Activated naive CD4-positive, alpha-beta T cell treated with anti-CD3 and anti-CD28 coated beads for 36 hours (primary cell): ENCODE measurements at places on chromosomes 4 and X. TPM values are rescaled to one million over a fixed set of nuclear protein-coding genes. Genes with fewer than 3 reads are reported as not detected.

CHRDL1 gene
- not detected for total RNA-seq

RNF128 gene
- total RNA-seq, result not detected

TCEAL4 gene
- 14.2 TPM for total RNA-seq

CT47A7 gene
- not detected for total RNA-seq

SLC30A9 gene
- total RNA-seq, result 36.2 TPM

KLF3 gene
- 15.2 TPM for total RNA-seq

MAGEB2 gene
- not detected for total RNA-seq

DNA sequence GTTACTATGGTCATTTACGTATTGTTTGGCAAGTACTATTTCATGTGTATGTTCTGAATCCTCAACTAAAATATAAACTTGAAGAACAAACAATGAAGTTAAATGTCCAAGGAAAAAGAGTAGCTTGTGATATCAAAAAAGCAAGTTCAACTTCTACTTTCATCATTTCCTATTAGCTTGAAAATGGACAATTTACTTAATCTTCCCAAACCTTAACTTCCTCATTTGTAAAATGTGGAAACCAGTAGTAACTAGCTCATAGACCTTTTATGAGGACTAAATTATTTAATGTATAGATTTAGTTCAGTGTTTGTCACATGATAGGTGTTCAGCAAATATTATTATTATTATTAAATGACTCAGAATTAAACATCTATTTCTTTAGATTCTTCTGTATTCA lies 276.8 kb upstream of the TET2 start:
- no peaks in the 10 kb centered on the region for H3K4me1 ChIP-seq
- H3K36me3 ChIP-seq, result no peaks in the 10 kb centered on the region
- H3K27ac ChIP-seq, result no peak overlapping the region
- no peak for DNase-seq

- H3K4me1 ChIP-seq, result no peaks in the 10 kb centered on the region
- no peak overlapping the region for H3K27ac ChIP-seq
These were observed 199.8 kb upstream of the FRG1 start for GRCh38 chr4:189740873-189741272.

DNA sequence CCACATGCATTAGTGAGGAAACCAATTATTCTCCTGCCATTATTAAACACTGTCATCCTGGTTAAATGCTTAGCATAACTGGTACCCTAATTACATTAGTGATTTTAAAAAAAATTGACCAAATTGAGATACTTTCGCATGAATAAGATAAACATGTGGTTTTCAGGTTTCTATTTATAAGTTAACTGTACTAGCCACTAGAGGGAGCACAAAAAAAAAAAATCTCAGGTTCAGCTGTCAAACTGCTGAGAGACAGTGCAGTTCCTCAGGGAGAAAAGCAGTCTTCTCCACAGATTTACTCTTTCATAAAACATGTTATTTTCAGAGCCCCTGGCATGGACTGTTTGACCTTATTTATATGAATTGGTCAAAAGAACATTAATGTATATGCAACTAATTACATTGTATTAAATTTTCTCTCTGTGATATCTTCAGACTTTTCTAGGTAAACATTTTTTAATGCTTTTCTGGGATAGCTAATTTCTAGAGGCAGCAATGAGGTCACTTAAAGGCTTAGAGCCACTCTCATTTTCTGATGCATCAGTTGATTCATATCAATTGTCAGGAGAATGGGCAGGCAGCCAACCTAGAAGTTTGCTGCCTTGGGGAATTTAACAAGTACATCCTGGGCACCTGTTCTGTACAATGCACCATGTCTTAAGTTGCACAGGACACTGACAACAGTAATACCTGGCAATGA lies 167.5 kb downstream of the CDS1 start:
- H3K27ac ChIP-seq, result no peak overlapping the region
- no peak for DNase-seq
- H3K36me3 ChIP-seq, result no peaks in the 10 kb centered on the region
- peaks cover 2% of the 10 kb centered on the region for H3K27me3 ChIP-seq

- no peak for DNase-seq
- H3K4me1 ChIP-seq, result no peaks in the 10 kb centered on the region
These were observed 45.4 kb downstream of the CC2D2A start for GRCh38 chr4:15515106-15515505.

DNA sequence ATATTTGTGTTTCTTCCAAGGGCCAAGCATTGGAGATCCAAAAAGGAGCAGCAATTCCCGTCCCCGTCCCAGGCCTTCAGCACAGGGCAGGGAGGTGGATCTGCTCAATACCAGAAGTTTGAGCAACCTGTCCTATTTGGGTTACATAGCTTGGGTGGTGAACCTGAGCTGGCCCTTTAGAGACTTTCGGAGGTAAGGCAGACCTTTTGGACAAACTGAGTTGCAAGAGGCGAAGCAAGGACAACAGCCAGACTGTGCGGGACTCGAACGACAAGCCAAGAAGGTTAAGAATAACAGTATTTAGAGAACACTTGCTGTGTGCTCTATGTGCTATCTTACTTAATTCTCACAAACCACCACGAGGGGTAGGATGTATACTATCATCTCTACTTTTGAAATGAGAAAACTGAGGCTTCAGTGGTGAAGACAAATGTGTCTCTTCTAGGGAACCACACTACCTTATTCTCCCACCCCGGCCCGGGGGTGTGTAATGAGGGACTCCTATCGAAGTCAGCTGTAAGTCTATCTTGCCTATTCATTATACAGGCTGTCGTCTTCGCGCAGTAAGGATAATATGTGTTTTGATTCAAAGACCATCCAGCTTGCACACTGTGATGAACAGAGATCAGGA lies 1.3 kb downstream of the NOP14 start:
- no peaks in the 10 kb centered on the region for H3K27me3 ChIP-seq
- H3K4me1 ChIP-seq, result peaks cover 41% of the 10 kb centered on the region
- H3K27ac ChIP-seq, result peak overlapping the region; percentile 85
- peak; percentile 72 for DNase-seq
- H3K4me3 ChIP-seq, result peak overlapping the region; percentile 80

DNA sequence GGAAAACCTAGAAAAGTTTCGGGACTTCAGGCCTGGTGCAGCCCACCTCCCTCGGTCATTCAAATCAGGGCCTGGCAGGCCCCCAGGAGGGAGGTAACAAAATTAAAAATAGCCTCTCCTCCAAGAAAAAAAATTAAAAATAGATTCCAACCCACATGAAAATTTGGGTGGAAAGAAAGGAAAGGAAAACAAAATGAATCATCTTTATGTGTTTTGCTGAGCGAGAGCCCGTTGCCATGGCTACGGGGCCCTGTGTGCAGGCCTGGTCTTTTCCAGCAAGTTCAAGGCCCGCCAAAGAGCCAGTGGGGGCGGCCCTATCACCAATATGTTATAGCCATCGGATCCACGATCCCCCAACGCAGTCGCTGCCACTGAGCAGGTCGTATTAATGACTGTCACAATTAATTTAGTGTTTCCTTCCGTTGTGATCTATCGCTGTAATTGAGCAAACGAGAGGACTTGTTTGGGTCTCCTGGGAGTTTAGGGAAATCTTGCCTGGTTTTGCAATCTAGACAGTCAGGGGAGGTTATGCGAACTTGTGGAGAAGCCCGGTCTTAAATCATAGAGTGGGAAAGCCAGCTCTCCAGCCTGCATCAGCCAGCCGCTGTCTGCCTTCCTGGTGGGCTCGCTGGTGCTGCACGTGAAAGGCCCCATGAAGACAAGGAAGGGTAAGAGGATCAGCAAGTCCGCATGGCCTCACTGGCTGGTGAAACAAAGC lies 452.4 kb downstream of the BCOR start:
- H3K36me3 ChIP-seq, result no peaks in the 10 kb centered on the region
- H3K27me3 ChIP-seq, result no peaks in the 10 kb centered on the region
- H3K4me3 ChIP-seq, result no peak overlapping the region
- DNase-seq, result peak; percentile 17
- H3K27ac ChIP-seq, result no peak overlapping the region
- H3K4me1 ChIP-seq, result peaks cover 3% of the 10 kb centered on the region

DNA sequence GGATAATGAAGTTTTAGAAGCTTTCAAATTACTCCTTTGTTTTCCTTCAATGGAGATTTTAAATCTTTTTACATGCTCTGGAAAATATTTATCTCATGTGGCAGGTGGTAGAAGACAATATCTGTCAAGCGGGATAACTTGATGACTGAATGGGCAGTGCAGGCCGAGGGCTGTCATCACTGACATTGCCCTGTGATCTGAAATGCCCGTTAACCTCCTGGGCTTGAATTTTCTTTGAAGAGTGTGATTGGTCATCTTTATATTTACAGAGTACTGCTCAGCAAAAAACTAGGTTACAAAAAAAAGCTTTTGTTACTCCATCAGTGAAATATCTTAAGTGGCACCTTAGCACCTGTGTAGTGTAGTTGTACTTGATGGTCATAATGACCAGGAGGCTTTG lies 147.5 kb downstream of the GATB start:
- H3K4me3 ChIP-seq, result no peak overlapping the region
- DNase-seq, result no peak
- H3K27ac ChIP-seq, result no peak overlapping the region
- H3K36me3 ChIP-seq, result no peaks in the 10 kb centered on the region
- no peaks in the 10 kb centered on the region for H3K4me1 ChIP-seq

DNA sequence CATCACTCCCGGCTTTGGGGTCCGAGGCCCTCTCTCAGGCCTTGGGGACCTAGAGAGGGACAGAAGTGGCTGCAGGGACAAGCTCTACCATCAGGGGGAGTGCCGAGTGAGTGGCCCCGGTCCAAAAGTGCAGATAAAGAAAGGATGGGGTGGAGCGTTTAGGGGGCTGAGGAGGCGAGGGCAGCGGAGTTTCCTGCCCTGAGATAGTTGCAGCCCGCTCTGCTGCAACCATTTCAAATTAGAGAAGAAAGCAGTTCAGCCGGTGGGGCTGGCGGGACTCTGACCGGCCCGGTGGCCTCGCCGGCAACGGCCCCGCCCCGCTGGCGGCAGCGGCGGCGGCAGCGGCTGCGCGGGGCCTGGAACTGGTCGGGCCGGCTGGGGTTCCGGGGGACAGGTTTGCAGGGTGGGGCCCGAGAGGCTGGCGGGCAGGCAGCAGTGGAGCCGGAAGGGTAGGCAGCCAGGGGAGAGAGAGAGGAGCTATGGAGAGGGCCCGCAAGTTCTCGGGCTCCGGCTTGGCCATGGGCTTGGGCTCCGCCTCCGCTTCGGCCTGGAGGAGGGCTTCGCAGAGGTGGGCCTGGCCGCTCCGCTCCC lies 7.6 kb downstream of the DLG3 start:
- H3K4me1 ChIP-seq, result peaks cover 28% of the 10 kb centered on the region
- H3K4me3 ChIP-seq, result peak overlapping the region; percentile 80
- peaks cover 3% of the 10 kb centered on the region for H3K36me3 ChIP-seq
- no peaks in the 10 kb centered on the region for H3K27me3 ChIP-seq
- no peak overlapping the region for H3K27ac ChIP-seq

DNA sequence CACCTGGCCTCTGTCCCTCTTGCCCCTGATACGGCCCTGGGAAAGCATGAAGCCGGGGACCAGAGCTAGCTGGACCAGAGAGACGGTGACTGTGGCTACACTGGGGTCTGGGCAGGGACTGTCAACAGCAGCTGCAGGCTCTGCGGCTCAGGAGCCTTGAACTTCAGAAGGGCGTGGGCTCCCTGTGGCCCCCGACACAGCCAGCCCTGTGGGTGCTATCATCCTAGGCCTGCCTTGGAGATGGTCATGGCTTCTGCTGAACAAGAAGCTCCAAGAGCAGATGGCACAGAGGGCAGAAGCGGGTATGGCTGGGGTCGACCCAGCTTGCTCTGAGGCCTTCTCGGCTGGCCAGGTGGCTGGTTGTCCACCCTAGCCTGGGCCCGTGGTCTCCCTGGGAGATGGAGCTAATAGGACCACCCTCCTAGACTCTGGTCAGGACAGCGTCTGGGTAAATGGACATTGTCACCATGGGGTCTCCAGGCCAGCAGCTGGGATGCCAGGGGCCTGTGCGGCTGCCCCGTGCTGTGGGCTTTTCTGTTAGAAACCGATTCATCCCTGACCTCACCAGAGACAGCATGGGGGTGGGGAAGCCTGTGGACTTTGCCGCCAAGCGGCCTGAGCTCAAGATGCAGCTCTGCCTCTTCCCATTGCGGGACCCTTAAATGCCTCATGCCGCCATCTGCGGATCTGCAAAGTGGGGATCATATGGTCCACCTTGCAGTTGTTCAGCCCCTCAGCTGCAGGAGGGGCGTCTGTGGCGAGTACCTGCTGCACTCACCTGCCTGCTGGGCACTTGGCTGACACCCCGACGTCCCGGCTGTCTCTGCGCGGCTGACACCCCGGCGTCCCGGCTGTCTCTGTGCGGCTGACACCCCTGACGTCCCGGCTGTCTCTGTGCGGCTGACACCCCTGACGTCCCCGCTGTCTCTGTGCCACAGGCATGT lies 21.1 kb downstream of the CPZ start:
- H3K27ac ChIP-seq, result no peak overlapping the region
- no peak overlapping the region for H3K4me3 ChIP-seq
- H3K27me3 ChIP-seq, result peaks cover 4% of the 10 kb centered on the region
- no peak for DNase-seq
- H3K4me1 ChIP-seq, result no peaks in the 10 kb centered on the region
- no peaks in the 10 kb centered on the region for H3K36me3 ChIP-seq

GRCh38 chr4:94765648-94766047 lies 7.9 kb downstream of the BMPR1B start:
- DNase-seq, result no peak
- H3K36me3 ChIP-seq, result no peaks in the 10 kb centered on the region
- no peaks in the 10 kb centered on the region for H3K4me1 ChIP-seq
- no peak overlapping the region for H3K27ac ChIP-seq

DNA sequence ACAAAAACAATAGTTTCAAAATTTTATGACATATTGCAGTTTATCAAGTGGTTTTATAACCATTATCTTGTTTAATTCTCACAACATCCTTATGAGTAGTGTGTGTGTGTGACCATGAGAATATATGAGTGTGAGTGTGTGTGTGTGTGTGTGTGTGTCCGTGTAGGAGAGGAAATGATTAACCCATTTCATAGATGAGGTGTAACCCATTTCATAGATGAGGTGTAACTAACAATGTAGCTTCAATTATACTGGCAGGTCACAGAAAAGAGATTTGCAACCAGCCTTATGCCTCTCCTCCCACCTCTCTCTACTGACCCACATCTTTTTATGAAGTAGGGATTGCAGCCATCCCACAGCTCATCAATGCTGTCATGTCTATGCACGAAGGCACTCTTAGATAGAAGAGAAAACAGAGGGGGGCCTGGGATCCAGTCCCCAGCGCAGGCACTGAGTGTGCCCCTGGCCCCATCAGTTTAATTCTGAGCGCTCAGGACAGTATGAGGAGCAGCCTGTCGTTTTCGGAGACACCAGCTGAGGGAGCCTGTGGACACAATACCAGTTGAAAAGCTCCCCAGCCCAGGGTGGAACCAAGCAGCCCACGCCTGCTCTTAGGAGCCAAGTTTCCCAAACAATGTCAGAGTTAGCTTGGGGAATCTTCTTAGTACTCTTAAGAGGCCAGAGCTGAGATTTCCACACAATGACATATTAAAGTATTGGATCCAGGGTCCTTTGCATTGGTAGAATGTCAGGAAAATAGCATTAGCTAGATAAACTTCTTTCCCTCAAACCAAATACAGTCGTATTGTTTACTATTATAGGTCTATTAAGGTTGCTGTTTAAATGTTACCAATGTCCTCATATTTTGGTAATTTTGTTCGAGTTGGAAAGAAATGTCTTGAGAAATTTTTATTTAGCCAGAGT lies 88.6 kb downstream of the PALLD start:
- DNase-seq, result peak; percentile 53
- H3K27me3 ChIP-seq, result peaks cover 17% of the 10 kb centered on the region
- peaks cover 2% of the 10 kb centered on the region for H3K4me1 ChIP-seq
- no peak overlapping the region for H3K4me3 ChIP-seq
